ENCODE measurements at places on chromosomes 2 and 18. TPM values are rescaled to one million over a fixed set of nuclear protein-coding genes. Genes with fewer than 3 reads are reported as not detected.

MERTK gene
- total RNA-seq: 5.7 TPM

DNA sequence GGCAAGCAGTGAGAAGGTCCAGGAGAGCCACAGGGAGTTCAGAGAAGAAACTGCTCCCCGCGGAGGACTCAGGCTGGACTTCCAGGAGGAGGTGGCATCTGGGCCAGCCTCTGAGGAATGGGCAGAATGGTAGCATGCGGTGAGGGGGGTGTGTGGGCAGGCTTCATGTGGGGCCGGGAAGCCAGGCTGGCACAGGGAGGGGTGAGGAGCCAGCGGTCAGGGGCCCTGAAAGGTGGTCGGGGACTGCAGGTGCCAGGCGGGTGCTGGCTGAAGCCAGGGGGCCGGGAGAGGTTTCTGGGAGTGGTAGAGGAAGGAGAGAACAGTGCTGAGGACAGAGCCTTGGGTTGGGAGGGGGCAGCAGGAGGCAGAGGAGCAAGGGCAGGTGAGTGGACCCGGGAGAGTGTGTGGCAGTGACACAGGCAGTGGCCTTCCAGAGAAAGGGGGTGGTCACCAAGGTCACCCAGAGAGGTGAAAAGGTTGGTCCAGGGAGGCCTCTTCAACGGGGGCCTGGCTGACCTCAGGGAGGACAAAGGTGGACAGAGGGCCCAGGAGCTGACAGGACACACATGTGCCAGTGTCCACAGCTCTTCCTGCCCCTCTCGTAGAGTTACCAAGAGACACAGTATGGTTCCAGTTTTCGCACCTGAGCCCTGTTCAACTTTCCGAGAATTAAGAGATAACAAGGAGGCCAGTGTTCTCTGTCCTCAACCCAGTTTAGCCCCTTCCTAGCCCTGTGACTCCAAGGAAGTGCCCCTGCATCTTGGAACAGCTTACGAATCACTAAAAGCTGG is 101.2 kb upstream of the ASB18 start:
- no peaks in the 10 kb centered on the region for H3K36me3 ChIP-seq
- no peak overlapping the region for H3K4me3 ChIP-seq
- no peak for DNase-seq
- no peaks in the 10 kb centered on the region for H3K4me1 ChIP-seq
- peaks cover 67% of the 10 kb centered on the region for H3K27me3 ChIP-seq

MAPK4 gene
- total RNA-seq: 0.89 TPM

DNA sequence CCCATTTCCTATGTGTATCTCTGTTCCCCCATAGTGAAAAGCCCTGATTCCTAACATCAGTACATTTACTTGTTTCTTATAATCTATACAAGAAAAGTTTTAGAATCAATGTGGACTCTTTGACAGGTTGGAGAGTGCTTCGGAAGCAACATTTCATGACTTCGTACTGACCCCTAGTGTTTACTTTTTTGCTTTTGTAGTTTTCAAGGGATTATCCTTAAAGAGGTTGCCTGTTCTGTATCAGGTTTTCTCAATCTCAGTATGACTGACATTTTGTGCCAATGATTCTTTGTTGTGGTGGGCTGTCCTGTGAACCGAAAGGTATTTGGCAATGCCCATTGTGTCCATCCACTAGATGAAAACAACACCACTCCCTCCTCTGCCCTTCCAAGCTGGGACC is 43.3 kb upstream of the SERPINB2 start:
- H3K27me3 ChIP-seq: no peaks in the 10 kb centered on the region
- H3K27ac ChIP-seq: no peak overlapping the region
- DNase-seq: peak; percentile 31
- no peak overlapping the region for H3K4me3 ChIP-seq

DNA sequence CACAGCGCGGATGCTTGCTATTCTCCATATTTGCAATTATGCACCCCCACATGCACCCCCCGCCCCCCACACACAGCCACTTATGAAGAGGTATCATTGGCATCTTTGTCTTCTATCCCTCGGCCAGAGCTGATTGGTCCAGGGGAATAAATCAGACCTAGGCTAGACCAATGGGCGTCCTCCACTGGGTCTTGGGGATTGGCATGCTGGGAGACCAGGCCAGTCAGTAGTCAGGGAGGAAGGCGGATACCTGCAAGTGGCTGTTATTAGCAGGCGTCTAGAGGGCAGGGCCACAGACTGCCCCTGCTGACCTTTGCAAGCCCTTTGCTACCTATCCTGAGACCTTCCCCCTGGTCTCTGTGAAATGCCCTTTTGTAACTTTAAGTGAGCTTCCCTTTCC is 30.0 kb downstream of the ATOH8 start:
- no peaks in the 10 kb centered on the region for H3K36me3 ChIP-seq
- no peak for DNase-seq
- no peaks in the 10 kb centered on the region for H3K4me1 ChIP-seq
- H3K27me3 ChIP-seq: no peaks in the 10 kb centered on the region
- no peak overlapping the region for H3K27ac ChIP-seq

GRCh38 chr2:131067465-131068125 is 25.7 kb downstream of the FAM168B start:
- H3K27ac ChIP-seq: no peak overlapping the region
- H3K4me3 ChIP-seq: no peak overlapping the region
- peaks cover 30% of the 10 kb centered on the region for H3K36me3 ChIP-seq
- no peaks in the 10 kb centered on the region for H3K4me1 ChIP-seq
- no peaks in the 10 kb centered on the region for H3K27me3 ChIP-seq
- no peak for DNase-seq

CFAP65 gene
- total RNA-seq: 0.52 TPM

DNA sequence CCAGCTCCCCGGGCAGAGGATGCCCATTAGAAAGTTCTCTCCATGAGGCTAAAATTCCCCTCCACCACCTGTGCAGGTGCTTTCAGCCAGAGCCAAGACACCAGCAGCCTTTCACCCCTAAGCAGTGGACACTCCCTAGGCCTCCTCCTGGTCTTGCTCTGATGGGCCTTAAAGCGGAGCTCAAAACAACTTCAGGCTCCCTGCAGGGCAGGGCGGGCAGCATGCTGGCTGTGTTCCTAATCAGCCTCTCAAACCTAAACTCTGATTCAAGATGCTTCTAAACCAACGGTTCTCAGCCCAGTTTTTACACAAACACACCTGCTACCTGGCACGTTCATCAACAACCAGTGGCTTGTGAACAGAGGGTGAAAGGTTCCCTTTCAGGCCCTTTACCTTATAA is 254.4 kb downstream of the TWIST2 start:
- no peak for DNase-seq
- H3K27me3 ChIP-seq: no peaks in the 10 kb centered on the region
- H3K36me3 ChIP-seq: no peaks in the 10 kb centered on the region
- no peak overlapping the region for H3K4me3 ChIP-seq

INPP5D gene
- total RNA-seq: 1.8 TPM

DNA sequence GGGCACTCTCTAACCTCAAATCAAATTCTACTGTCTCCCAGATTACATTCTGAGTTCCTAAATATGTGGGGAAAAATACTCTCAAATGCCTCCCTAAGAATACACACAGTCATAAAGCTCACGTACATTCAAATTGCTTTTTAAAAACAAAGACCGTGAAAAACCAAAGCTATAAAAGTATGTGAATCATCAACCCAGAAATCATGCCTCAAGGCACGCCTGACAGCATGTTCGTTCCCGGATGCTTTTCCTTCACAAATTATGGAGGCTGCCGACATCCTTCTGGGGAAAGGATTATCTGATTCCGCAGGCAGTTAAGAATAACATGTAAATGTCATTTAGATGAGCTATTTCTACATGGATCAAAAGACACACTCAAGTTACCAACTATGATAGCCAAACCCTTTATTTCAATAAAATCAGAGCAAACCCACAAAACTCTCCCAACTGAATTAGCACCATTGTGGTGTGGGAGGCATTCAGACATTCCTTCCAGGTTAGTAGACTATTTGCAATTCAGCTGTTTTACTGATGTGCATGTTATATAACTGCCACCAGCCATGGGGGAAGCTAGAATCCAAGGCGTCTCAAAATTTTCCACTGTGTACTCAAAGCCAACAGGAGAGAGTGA is 398.2 kb upstream of the TRIB2 start:
- no peaks in the 10 kb centered on the region for H3K4me1 ChIP-seq
- no peak for DNase-seq
- no peak overlapping the region for H3K27ac ChIP-seq
- no peaks in the 10 kb centered on the region for H3K27me3 ChIP-seq
- no peak overlapping the region for H3K4me3 ChIP-seq

CCDC74A gene
- total RNA-seq: 13.6 TPM

DNA sequence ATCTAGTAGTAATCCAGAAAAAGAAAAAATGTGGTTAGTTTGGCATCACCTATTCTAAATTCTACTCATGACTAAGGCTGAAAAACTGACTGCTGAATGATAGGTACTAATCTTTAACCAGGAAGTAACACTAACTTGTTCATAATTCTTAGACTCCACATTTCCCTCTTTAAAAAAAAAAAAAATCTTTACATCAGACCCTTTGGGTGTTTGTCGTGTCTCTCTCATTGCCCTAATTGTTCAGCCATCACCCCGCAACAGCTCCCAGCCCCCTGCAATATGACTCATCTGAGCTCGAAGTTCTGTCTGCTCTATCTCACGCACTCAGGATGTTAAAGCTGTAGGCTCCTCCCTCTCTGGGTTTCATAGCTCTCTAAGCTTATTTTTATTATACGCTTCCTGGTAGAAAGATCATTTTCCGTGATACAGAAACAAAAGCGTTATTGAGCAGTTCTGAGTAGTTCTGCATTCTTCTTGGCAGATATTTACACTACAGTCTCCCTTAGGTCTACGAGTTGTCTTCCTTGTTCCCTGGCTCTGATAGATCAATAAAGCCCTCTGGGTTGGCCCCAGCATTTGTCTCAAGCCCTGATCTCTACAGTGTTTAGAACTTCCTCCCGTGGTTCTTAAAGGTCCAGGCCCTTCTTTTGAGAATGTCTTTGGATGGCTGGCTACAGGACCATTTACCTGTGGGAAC is 95.6 kb downstream of the TNFRSF11A start:
- H3K27me3 ChIP-seq: no peaks in the 10 kb centered on the region
- H3K4me1 ChIP-seq: peaks cover 24% of the 10 kb centered on the region
- H3K4me3 ChIP-seq: no peak overlapping the region
- no peak for DNase-seq
- H3K27ac ChIP-seq: 0 out of 2 replicates have a peak overlapping the region, but pooled peaks have one; percentile 17

RAD51AP2 gene
- total RNA-seq: 0.10 TPM

GRCh38 chr2:138476940-138477339 is 24.6 kb upstream of the SPOPL start:
- no peak overlapping the region for H3K27ac ChIP-seq
- no peak for DNase-seq
- H3K4me1 ChIP-seq: 0 out of 2 replicates have a peak, but pooled peaks cover 3% of the 10 kb centered on the region
- no peaks in the 10 kb centered on the region for H3K36me3 ChIP-seq
- no peaks in the 10 kb centered on the region for H3K27me3 ChIP-seq

DNA sequence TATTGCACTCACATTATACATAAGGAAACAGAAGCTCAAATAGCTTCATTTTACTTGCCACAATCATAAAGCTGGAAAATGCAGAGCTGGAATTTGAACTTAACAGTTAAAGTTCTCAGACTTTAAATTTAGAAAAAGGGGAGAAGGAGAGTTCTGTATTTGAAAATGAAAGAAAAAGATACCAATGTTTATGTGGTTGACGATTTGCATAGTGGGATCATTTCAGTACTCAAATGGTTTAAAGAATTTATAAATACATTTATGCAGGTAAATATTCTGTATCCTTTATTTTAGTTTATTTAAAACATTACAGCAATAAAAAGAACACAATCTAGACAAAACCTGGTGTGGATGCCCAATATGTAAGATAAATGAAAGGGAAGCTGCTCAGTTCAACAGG is 25.5 kb upstream of the STAT4 start:
- H3K36me3 ChIP-seq: no peaks in the 10 kb centered on the region
- no peaks in the 10 kb centered on the region for H3K27me3 ChIP-seq
- DNase-seq: no peak
- H3K4me1 ChIP-seq: peaks cover 24% of the 10 kb centered on the region

DNA sequence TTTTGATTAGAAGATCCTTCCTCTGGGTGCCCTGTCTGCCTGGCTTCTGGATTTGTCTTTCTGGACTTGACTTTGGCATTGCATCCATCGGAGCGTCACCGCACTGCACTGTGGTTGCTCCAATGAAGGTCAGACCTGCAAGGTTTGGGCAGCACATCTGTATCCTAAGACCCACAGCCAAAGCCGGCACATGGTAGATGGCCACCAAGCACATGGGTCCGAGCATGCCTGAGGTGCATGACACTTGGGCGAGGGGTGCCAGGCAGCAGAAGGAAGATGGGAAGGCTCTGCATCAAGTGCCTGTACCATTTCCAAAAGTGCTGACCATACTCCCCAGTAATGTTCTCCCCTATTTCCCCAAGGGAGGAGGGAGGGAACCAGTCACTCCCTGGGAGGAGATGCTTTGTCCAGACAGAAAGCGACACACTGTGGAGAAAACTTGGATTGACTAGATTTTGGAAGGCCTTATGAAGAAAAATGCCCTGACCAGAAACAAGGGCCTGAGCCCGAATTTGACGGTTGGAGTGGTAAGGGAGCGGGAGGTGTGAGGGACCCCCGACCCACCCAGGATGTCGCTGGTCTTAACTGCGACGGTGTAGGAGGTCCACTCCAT is 149.9 kb downstream of the LOXHD1 start:
- peaks cover 56% of the 10 kb centered on the region for H3K27me3 ChIP-seq
- H3K4me1 ChIP-seq: no peaks in the 10 kb centered on the region
- no peaks in the 10 kb centered on the region for H3K36me3 ChIP-seq
- no peak overlapping the region for H3K4me3 ChIP-seq
- DNase-seq: no peak
- H3K27ac ChIP-seq: no peak overlapping the region

TDRD15 gene
- not detected for total RNA-seq

DNA sequence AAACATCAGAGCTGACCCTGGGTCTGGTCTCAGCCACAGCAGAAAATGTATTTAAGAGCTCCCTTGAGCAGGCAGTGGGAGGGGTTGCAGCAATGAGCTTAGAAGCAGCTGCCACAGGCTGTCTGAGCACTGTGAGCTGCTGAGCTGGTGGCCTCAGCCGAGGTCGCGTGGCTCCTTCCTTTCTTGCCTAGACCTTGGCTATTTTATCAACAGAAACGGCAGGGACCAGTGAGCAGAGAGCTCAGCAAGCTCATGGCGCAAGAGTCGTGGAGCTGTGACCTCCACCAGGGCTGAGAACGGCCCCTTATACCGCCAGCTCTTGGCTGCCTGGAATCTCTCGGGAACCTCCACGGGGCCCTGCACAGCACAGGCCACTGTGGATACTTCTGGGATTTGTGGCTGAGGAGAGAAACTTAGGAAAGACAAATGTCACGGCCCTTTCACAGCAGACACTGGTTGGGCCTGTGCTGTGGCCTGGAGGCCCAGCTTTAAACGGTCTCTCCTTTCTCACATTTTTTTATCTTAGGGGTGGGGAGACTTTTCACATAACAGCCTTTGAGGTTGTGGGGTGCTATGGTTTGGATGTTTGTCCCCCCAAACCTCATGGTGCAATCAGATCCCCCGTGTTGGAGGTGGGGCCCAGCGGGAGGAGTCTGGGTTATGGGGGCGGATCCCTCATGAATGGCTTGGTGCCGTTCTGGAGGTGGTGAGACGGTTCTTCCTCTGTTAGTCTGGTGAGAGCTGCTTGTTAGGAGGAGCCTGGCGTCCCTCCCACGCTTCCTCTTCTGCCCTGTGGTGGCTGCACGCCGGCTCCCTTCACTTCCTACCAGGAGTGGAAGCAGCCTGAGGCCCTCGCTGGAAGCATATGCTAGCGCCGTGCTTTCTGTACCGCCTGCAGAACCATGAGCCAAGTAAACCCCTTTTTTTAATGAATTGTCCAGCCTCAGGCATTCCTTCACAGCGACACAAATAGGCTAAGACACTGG is 1.7 kb downstream of the ALLC start:
- H3K27me3 ChIP-seq: no peaks in the 10 kb centered on the region
- peak overlapping the region; percentile 43 for H3K27ac ChIP-seq
- no peak for DNase-seq
- no peaks in the 10 kb centered on the region for H3K36me3 ChIP-seq
- H3K4me1 ChIP-seq: peaks cover 16% of the 10 kb centered on the region
- no peak overlapping the region for H3K4me3 ChIP-seq

Measured in HCT116 (cell line).